Renal cortex interstitium (tissue), 15 donors: ENCODE measurements at places on chromosomes 5 and 9.

GRCh38 chr5:135547590-135548254, 12.0 kb upstream of the NEUROG1 start:
- DNase-seq: no peak

GRCh38 chr5:115398719-115399118, 102.3 kb upstream of the CCDC112 start:
- DNase-seq: no peak

DNA sequence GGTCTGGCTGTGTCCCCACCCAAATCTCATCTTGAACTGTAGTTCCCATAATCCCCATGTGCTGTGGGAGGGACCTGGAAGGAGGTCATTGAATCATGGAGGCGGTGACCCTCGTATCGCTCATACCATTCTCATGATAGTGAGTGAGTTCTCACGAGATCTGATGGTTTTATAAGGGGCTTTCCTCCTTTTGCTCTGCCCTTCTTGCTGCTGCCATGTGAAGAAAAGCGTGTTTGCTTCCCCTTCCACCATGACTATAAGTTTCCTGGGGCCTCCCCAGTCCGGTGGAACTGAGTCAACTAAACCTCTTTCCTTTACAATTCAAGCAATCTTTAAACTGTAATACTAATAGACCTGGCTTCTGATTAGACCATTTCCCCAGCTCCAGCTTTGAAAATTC, 92.2 kb upstream of the SARDH start:
- no peak for DNase-seq

DNA sequence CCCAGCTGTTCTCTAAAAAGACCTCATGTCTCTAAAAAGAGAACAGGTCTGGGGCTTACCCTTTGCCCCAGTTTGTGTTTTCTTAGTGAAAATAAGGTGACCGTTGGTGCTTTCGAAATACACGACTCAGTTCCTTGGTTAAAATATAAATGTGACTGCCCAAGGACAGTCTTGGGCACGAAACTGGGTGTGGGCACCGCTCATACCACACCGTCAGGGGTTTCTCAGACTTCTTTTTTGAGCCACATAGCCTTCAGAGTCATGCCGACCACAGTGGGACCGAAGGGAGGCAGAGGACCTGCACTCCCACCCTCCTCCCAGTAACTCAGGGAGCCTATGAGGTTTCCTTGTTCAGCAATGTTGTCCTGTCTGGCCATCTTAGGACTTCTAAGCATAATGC, 6.5 kb downstream of the SNX18 start:
- no peak for DNase-seq

DNA sequence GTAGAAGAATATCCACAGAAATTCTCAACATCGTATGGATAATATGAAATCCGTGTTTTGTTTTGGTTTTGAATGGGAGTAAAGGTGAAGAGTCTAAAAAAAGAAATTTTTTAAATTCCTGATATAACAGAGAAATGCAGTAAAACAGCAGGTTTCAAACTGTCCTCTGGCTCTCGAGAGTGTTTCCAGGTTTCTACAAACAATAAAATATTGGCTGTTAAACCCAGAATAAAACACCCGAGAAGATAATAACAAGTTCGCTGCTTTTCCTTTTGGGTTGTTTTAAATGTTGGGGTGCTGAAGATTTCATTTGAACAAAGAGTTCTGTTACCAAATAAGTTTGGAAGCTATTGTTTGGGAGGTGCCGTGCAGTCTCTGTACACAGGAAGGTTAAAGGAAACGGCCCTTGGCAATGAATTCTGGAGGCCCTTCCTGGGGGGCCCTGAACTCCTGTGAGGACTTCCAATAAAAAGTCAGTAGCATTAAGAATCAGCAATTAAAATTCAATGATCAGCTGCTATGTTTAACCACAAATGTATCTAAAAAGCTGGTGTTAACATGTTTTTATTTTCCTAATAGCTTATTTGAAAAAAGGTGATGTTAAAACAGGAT, 215.8 kb downstream of the TSSK1B start:
- DNase-seq: no peak

GRCh38 chr5:112930082-112930344, 8.0 kb upstream of the REEP5 start:
- DNase-seq: no peak

DNA sequence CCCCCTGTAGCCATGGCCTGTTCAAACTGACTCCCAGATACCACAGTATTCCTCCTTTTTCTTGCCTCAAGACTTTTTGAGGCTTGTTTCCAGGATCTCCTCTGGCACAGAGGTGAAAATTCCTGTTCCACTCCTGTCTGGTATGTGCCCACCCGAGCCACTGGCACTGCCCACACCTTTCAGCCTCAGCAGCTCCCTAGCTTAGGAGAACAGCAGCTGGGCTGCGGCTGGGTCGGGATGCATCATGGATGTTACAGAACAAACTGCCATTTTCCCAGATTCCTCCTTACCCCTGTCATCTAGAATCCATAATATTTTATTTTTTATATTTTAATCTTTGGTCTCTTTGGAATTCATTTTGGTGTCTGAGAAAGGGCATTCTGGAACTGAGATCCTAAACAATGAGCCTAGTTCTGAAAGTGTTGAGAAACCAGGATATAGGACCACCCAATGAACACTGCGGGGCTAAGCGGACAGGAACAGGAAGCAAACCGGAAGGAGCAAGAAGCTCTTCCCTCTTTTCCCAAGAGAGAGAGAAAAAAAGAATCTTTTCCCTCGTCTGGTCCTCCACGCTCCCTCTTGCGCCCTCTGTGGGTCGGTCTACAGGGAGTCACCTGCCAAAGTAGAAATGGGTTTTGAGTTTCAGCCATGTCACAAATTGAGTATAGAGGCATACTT, 12.5 kb downstream of the OR2S2 start:
- DNase-seq: peak; percentile 59

- DNase-seq: no peak
Observed at GRCh38 chr5:3310541-3311261, 284.9 kb upstream of the IRX1 start.

DNA sequence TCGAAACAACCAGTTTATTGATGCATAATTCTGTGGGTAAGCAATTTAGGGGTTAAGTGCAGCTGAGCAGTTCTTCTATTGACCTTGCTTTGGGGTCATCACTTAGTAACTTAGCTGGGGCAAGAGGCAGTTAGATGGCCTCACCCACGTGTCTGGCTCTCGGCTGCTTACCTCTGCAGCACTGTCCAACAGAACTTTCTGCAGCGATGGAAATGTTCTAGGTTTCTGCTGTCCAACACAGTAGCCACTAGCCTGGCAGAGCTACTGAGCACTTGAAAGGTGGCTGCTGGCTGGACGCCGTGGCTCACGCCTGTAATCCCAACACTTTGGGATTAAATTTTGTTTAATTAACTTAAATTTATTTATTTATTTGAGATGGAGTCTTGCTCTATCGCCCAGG, 13.1 kb upstream of the URM1 start:
- no peak for DNase-seq

- DNase-seq: no peak
Observed at GRCh38 chr5:79873187-79873586, 117.9 kb downstream of the MTX3 start.

GRCh38 chr5:7848296-7848695, 2.6 kb downstream of the CFAP90 start:
- DNase-seq: no peak
